ENCODE measurements at places on chromosomes 13 and 19.

DNA sequence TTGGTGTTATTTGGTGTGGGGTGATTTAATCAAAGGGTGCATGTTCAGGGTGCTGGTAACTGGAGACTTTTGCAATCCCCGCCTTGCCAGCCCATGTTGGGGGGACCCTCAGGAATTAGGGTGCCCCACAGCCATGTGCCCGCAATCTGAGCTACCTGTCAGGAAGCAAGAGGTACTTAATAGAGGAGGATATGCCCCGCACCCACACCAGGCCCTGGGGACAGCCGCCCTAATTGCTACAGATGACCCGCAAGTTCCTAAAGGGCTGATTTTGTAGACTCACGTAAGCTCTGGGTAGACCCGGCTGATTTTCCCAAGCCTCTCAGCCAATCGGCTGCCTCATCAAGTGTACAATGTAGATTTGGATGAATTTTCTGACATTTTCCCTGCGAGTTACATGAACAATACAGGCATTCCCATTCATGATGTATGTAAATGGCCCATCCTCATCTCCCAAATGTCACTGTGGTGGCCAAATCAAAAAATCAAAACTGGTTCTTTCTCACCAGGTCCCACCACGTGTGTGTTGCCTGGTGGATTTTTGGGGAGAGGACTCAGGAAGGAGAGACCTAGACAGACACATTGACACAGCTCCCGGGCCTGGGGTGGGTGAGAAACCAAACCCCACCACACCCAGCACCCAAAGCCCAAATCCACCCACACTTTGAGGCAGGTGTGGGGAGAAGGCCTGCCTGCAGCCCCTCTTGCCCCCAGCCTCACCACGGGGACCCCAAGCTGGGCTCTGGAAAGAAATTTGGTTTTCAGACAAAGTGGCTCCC lies 119.2 kb upstream of the SPACA7 start:
- DNase-seq, result no peak

GRCh38 chr13:102974317-102975087 lies 91.7 kb downstream of the SLC10A2 start:
- DNase-seq, result no peak

DNA sequence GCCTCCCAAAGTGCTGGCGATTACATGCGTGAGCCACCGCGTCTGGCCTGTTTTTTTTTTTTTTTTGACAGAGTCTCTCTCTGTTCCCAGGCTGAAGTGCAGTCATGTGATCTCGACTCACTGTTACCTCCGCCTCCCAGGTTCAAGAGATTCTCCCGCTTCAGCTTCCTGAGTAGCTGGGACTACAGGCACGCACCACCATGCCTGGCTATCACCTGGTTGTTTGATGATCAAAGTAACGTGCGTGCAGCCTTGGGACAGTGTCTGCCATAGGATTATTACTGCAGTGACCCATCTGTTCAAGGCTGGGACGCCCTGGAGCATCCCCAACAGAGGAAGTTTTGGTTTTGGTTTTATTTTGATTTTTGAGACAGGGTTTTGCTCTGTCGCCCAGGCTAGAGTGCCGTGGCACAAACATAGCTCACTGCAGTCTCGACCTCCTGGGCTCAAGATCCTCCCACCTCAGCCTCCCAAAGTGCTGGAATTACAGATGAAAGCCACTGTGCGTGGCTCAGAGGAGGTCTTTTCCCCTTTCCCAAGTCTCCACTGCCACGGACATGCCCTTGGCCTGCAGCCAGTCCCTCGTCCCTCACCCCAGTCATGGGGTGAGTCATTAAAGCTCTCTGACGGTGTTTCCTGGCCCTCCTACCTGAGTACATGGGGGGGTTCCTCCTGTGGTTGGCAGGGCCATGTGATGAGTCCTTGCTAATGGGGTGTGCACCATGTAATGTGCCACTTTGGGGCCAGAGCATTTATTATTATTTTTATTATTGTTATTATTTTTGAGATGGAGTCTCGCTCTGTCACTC lies 65.6 kb downstream of the IER2 start:
- no peak for DNase-seq

DNA sequence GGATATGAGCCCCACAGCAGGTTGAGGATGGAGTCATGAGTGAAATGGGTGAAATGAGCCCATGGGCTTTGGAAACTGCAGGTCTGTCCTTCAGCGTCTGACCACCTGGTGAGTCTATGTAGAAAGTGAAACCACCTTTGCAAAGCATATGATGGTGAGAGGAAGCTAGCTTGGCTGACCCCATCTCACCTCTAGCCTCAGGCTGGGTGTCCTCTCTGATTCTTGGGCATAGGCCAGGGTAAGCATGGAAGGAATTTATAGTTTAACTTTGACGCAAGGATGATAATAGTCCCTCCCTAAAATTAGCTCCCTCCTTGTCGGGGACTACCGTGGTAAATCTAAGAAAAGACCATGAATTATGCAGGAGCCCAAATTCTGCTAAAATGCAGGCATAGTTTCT lies 16.8 kb upstream of the PSG9 start:
- DNase-seq, result no peak

DNA sequence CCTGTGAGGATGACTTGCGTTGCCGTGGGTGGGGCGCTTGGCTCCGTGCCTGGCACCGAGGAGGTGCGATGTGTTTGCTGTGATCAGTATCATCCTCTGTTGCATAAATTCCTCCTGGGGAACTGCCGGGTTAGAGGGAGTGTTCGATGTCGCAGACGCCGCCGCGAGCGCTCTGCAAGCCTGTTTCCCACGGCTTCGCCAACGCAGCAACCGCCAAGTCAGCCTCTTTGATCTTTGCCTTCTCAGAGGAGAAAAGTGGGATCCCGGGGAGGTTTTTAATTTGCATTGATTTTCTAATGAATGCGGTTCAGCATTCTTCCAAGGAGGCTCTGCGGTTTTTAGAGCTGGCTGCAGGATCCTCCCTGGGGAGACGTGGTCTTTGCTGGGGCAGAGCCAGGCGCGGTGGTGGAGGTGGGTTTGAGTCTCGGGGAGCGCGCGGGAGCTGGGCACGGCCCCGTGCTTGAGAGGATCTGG lies 7.6 kb downstream of the GPR32 start:
- DNase-seq, result peak; percentile 11

DNA sequence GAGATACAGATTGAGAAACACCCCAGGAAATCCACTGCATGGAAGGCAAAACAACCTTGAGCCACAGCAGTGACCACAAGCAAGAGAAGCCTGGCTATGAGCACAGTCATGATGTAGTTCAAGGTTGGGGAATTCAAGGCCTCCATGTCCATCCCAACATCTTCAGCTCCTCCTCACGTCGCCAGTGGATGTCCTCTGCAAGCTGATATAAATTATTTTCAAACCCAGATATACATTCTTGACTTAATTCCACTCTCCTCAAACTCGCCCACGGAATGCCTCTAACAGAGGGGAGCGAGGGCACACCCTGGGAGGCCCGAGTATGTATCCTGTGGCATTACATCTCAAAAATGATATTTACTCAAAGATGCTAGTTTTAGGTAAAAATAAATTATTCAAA lies 105.5 kb downstream of the SHISA2 start:
- peak; percentile 19 for DNase-seq

DNA sequence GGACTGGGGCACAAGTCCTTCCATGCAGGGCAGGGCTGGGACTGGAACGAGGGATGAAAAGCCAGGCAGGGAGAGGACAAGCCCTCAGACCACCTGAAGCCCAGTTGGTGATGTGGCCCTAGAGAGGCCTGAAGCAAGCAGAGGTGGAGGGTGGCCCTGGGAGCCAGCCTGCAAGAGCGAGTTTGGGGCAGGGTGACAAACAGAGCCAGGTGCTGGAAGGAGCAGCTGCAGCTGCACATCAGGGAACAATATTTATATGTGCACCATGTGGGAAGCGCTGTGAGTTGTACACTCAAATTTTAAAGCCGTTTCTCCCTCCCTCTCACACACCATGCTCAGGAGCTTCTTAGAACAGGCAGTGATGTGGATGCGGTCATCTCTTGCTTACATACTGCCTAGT lies 67.8 kb downstream of the FGF9 start:
- no peak for DNase-seq

- peak; percentile 39 for DNase-seq
Measured at GRCh38 chr19:14023404-14024235, 4.3 kb upstream of the RLN3 start.

- no peak for DNase-seq
Measured at GRCh38 chr13:114263578-114263977, 17.8 kb upstream of the UPF3A start.

DNA sequence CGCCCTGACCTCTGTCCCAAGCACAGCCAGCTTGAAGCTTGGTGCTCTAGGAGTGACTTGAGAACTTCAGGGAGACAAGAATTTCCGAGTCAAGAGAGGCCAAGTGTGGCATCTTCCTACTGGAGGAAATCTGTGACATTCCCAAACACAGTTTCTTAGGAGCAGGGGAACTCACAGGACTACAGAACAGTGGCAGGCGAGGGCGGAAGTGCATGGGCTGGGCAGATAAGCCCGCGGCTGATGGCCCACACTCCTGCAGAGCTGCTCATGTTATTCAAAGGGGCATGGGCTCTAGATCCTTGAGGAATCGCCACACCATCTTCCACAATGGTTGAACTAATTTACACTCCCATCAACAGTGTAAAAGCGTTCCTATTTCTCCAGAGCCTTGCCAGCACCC lies 168.8 kb downstream of the KATNAL1 start:
- DNase-seq, result no peak

DNA sequence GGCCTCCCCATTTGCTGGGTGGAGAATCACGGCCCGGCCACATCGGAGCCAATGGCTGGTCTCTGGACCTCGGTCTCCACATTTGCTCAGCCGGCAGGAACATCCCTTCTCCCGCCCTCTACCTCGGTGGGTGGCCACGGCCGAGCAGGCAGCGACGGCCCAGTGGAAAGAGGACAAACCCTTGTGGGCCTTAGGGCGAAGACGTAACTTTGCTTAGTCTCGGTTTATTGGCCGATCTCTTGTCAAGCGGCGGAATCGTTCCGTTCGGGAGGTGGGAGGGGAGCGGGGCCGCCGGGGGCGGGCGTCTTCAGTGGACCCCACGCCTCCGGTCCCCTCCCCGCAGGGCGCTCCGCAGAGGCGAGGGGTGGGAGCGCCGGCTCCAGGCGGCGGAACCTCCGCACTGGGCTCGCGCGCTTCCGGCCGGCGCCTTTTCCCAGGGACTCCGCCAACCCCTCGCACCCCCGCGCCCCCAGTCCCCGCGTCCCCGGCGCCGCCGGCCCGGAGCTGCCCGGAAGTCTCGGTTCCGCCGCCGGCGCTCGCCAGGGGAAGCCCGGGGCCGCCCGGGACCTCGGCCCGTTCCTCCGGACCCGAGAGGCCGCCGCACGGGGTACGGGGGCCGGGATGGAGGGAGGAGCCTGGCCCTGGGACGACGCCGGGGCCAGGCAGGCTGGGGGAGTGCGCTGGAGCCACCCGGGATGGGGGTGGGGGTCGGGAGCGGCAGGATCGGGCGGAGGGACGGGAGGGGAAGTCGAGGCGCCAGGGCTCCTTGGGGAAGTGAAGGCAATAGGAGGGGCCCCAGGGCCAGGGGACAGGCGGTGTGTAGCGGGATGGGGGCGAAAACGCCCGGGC lies at the start of gene ZNF580:
Gene ZNF580, plus strand, starts transcription at position 426 of the 849 bp plus-strand sequence. CDS start 1,507 bp downstream, outside the sequence.
- peak; percentile 75 for DNase-seq

DNA sequence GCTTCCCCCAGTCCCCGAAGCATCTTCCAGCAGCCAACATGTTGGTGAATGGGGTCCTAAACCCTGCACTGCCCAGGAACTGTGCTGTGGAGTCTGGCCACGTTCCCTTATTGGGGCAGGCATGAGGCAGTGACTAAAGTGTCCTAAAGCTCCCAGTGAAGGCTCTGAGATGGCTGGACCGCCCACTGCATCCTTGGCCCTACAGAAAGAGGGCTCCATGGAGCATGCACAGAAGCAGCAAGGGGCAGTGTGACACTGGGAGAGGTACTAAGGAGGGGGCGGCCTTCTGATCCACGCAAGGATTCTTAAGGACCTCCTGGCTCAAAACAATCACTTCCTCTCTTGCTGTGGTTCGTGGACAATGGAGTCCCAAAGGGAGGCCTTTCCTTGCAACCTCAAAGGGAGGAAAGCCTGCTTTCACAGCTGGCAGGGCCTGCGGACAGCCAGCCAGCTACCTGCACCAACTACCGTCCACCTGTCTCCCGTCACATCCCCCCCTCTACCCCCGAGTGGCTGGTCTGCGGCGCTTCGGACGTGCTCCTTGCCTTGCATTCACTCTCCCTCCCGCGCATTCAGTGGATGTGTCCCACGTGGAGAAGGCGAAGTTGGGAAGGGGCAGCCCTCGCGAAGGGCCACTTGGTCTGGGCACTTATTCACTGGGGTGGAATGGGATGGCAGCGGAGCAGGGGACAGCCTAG lies 63.9 kb upstream of the STARD13 start:
- DNase-seq, result peak; percentile 5

- no peak for DNase-seq
Measured at GRCh38 chr13:42807241-42807640, 25.9 kb downstream of the FAM216B start.

GRCh38 chr19:22144394-22144793 lies 52.4 kb downstream of the ZNF676 start:
- DNase-seq, result no peak

GRCh38 chr19:47230054-47230920 lies 712 bp downstream of the BBC3 start:
- DNase-seq, result no peak

GRCh38 chr13:60047918-60048317 lies 115.8 kb downstream of the DIAPH3 start:
- peak; percentile 4 for DNase-seq

DNA sequence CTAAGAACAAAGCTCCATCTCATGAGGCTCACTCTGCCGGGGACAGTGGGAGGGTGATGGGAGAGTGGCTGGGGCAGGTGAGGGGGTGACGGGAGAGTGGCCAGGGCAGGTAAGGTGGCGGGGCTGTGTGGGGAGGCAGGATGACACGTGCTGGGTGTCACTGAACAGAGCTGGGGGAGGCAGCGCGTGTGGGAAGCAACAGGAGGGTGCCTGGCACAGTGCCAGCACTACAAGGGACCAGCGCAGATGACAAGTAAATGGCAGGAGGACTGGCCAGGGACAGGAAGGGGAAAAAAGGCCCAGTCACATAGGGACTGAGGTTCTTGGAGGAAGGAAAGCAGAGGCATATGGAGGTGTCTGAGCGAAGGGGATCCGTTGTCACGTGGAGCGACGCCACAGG lies 129.9 kb downstream of the RNF17 start:
- DNase-seq, result no peak

DNA sequence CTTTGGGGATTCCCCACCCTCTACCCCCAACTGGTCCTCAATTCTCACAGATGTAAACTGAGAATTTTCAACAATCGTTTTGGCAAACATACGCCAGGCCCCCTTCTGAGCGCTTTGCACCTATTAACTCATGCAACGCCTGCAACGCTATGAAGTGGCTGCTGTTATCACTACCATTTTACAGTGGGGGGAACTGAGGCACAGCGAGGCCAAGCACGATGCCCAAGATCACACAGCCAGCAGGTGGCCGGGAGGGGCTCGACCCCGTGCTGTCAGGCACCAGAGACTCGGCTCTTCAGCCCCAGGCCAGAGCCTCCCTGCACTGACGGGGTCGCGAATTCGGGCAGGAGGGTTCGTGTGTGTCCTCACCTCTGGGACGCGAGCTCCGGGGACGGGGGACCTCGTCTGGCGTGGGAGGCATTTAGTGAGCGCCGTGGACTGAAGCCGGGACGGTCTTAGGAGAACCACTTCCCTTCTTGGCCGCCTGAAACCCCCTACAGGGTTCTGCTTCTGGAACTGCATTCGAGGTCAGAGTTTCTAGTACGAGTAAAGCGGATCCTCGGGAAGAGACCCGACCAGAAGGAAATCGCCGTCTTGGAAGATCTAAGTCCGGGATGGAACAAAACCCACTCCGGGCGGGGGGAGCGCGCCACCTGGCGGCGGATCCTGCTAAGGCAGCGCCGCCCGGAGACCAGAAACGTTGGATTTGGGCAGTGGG lies 21.0 kb downstream of the ZNF114 start:
- peak; percentile 73 for DNase-seq
